NCI-H345 (cell line): ENCODE measurements at places on chromosomes 13 and 19.

DNA sequence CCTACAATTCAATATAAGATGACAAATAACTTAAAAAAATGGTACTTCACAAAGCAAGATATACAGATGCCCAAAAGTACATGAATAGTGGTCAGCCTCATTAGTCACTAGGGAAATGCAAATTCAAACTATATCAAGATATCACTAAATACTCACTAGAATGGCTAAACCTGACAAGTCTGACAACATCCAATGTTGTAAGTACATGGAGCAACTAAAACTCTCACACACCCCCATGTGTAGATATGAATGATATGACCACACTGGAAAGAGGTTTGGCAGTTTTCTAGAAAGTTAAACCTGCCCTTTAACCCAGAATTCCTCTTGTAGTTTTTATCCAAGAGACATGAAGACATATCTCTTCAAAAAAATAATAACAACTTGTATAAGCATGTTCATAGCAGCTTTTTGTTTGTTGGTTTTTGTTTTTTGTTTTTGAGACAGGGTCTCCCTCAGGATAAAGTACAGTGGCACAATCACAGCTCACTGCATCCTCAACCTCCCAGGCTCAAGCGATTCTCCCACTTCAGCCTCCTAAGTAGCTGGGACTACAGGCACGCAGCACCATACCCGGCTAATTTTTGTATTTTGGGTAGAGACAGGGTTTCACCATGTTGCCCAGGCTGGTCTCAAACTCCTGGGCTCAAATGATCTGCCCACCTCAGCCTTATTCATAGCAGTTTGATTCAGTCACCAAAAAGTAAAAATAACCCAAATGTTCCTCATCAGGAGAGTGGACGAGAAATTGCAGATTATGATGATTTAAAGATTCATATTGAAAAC is 55.1 kb downstream of the RFX2 start:
- no peak for DNase-seq

DNA sequence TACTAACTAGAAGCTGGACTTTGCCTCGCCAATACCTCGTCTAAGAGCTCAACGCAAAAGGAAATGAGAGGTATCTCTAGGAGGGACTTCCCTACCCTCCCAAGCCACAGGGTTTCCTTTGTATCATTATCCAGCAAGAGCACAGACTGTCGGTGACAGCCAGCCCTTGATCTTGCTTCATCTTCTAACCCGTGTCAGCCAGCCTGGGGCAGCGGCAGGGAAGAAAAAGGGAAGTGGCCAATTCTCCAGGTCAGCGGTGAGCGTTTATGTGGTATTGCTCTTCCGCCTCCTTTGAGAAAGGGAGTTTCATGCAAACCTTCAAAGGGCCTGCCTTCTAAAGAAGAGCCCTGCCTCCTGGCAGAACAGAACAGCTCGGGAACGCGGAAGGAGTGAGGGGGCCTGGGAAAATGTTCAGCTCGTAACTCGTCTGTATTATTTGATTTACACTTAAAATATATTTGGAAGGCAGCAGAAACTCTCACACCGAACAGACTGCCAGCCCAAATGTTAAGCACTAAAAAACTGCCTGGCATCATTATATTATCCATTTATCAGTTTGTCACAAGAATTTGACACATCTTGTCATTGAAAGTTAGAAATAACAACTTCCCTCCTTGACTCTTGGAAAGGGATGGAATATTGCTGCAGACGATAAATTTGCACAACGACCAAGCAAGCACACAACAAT is 41.8 kb downstream of the EFNB2 start:
- no peak for DNase-seq

- DNase-seq = no peak
These were observed 15.6 kb downstream of the AP3D1 start for GRCh38 chr19:2135474-2136402.

DNA sequence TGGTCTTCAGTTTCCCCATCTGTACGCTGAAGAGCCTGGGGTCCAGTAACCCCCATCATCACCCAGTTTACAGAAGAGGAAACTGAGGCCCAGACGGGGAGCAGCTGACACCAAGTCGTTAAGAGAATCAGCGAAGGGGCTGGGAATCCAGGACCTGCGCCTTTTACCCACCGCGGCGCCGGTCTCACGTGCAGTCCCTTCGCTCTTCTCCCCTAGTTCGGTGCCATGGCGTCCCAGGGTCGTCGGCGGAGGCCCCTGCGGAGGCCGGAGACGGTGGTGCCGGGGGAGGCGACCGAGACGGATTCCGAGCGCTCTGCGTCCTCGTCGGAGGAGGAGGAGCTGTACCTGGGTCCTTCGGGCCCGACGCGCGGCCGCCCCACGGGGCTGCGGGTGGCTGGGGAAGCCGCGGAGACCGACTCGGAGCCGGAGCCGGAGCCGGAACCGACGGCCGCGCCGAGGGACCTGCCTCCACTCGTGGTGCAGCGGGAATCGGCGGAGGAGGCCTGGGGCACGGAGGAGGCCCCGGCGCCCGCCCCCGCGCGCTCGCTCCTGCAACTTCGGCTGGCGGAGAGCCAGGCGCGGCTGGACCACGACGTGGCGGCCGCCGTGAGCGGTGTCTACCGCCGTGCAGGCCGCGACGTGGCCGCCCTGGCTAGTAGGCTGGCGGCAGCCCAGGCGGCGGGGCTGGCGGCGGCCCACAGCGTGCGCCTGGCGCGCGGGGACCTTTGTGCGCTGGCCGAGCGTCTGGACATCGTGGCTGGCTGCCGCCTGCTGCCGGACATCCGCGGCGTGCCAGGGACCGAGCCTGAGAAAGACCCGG is 698 bp downstream of the BLOC1S3 start:
- no peak for DNase-seq

DNA sequence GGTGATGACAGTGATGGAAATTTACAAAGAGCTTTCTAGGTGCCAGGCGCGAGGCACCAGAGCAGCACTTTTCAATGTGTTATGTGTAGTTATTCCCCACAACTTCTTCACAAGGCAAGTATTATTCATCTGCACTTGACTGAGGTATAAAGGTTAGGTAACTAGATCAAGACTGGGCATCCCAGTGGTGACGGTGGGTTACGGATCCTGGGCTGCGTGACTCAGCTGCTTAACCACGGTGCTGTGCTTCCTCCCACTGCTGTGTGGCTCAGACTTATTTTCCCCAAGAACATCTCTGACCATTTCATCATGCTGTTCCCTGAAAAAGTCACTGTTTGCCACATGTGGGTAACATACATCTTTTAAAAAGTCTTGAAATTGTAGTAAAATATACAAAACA is 19.3 kb downstream of the EDDM13 start:
- no peak for DNase-seq

DNA sequence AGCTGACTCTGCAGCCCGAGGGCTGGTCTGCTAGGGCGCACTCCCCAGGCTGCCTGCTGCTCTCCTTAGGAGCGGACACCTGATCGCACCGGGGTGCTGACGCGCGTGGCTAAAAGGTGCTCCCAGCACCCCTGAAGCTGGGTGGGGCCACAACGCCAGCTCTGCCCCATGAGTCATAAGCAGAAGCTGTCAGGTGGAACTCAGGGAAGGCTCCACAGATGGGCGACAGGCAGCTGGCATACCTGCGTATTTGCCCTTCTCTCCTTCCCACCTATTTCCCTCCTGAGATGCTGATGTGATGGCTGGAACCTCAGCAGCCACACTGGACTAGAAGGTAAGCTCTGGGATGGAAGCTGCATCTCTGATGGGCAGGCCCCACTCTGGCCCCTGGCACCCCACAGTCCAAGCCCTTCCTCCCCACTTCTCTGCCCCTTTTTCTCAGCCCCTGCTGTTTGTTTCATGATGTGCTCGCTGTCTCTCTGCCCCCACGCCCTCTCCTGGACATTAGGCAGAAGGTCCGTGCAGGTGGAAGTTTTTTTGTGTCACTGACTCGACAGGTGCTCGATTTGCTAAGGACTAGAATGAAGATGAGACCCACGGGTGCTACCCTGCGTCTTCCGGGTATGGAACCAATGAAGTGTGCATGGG is 30.3 kb upstream of the CACTIN start:
- no peak for DNase-seq

- DNase-seq = no peak
These were observed 139.6 kb downstream of the STOML3 start for GRCh38 chr13:38850868-38851626.

DNA sequence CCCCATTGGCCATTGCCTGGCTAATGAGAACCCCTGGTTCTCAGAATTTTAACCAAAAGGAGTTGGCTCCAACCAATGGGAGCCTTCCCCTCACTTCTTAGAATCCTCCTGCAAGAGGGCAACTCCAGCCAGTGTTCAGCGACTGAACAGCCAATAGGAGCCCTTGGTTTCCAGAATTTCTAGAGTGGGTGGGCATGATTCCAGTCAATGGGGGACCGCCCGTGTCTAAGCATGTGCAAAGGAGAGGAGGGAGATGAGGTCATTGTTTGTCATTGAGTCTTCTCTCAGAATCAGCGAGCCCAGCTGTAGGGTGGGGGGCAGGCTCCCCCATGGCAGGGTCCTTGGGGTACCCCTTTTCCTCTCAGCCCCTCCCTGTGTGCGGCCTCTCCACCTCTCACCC is 9.5 kb upstream of the SWSAP1 start:
- no peak for DNase-seq

GRCh38 chr13:26050568-26051230 is 1.1 kb downstream of the SHISA2 start:
- peak; percentile 51 for DNase-seq

DNA sequence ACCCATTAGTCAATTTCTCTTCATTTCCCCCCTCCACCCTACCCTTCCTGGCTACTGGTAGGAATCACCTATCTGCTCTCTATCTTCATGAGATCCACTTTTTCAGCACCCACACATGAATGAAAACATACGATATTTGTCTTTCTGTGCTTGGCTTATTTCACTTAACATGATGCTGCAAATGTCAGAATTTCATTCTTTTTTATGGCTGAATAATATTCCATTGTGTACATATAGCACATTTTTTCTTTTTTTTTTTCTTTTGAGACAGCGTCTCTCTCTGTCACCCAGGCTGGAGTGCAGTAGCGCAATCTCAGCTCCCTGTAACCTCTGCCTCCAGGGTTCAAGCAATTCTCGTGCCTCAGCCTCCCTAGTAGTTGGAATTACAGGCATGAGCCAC is 9.9 kb upstream of the CALM3 start:
- DNase-seq = no peak

DNA sequence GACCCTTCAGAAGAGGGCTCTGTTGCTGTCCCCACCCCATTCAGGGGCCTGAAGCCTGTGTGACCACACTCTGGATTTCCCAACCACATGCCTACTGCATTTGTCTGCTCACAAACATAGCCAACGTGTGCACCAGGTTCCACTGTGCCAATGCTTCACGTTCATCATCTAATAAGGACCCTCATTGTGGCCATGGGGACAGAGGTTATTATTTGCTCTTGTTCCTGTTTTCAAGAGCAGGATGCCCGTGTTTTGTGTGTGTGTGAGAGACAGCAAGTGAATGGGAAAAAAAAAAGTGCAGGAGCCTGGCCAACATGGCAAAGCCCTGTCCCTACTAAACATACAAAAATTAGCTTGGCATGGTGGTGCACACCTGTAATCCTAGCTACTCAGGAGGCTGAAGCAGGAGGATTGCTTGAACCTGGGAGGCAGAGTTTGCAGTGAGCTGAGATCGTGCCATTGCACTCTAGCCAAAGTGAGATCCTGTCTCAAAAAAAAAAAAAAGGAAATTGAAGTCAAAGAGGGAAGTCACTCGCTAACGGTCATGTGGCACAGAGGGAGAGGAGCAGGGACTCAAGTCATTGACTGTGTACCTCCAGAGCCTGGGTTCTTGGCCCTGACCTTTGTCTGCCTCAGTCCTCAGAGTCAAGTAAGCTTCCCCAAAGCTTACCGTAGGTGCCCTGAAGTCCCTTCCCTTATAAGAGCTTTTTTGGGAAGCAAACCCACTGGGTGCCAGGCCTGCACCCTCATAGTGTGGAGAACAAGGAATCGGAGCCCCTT is 6.9 kb downstream of the B3GNT8 start:
- DNase-seq = no peak

GRCh38 chr13:112150352-112150751 is 83.4 kb downstream of the SOX1 start:
- DNase-seq = no peak

DNA sequence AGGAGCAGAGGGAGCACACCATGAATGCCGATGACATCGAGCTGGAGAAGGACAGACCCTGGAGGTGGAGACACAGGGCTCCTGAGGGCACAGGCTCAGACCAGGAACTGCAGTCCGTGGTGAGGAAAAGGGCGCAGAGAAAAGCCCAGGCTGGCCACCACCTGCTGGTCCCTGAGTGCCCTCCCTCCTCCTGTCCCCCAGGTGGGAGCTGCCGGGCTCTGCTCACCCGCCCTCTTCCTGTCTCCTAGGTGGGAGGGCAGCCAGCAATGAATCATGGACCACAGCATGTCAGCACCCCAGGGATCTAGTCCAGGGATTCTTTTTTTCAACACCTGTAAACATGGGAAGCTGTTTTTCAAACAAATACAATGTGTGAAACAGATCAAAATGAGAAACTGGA is 94.6 kb upstream of the ARHGEF7 start:
- no peak for DNase-seq

DNA sequence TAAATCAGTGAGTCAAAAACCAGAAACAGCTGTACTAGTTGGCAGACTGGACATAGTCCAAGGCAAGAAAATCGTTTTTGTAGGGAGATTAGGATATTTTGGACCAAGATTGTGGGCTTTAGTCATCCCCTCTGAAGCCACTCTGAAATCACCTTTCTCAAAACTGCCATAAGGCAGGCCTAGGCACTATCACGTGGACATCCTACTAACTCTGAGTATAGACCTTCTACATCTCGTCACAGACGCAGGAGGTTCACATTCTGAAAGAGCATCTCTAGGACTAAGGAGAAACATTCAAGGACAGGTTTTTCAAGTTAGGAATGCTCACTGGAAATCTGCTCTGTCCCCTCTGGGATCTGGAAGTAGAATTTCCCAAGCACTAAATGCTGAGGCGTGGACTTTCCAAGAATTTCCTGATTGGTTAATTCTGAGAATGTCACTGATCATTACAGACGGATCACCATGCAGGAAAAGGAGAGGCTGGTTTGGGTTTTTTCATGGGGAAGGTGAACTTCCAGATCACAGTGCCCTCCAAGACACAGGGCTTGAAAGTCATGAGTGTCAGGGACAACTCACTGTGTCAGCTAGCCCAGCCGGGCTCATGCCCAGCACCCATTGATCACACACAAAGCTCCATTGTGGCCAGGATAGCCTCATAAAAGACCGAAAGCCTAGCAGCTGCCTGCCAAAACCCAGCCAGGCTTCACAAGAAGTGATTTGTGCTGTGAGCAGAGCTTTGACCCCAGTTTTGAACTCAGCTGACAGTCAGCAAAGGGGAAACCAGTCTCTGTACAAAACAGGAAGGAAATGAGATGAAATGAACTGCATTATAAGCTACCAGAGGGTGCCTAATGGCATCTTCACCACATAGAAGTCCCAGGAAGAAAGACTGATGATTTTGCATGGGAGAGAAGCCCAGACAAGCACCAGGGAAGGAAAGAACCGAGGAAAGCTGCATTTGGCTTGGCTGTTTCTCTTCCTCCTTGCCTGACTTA is 2.7 kb upstream of the RUBCNL start:
- no peak for DNase-seq

DNA sequence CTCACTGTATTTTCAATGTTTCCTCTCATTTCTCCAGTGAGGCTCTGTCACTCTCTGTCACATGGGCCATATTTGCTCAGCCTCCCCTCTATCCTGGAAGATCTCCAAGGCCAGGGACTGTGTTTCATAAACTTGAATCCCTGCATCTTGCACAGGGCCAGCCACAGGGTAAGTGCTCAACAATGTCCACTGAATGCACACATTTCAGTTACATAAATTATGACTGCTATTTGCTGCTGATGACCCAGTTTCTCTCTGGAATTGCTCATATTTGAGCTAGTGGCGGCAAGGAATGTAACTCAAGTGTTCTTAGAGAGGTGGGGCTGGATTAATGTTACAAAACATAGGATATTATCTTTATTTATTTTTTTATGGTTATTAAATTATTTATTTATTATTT is 6.1 kb downstream of the CLC start:
- no peak for DNase-seq

- DNase-seq = no peak
These were observed 114.4 kb downstream of the RAB20 start for GRCh38 chr13:110447058-110447511.
